Stimulated activated CD4-positive, alpha-beta T cell treated with anti-CD3 and anti-CD28 coated beads, TNF-alpha, amount 100 ng/mL, for 24 hours (primary cell): ENCODE measurements at places on chromosomes 3 and 15.
A peak's percentile ranks its signal among the peaks of the same experiment; 100 is the strongest.

GRCh38 chr3:136858381-136858780 lies 3.6 kb upstream of the NCK1 start:
- no peak for DNase-seq

- no peak for DNase-seq
These were observed 16.7 kb upstream of the RAMAC start for GRCh38 chr15:82969353-82969752.

- DNase-seq, result no peak
These were observed 228.8 kb downstream of the ISL2 start for GRCh38 chr15:76565366-76565765.

GRCh38 chr3:40108643-40109042 lies 200.9 kb upstream of the EIF1B start:
- DNase-seq, result no peak

DNA sequence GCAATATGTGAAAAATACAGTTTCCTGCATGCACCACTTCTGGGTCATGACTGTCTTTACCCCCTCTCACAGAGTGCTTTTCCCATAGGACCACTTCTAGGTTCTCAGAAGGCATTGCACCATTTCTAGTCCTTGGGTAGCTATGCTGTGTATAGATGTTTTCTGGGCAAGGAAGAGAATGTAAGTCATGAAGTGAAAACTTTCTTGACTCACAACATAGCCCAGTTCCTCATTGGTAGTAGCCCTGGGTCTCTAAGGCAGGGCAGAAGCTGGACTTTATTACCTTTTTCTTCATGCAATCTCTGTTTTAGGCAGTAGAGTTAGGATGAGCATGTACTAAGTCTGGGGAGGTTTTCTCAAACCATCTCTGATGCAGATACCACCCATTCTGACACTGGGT lies 203.1 kb downstream of the EPHB1 start:
- no peak for DNase-seq

DNA sequence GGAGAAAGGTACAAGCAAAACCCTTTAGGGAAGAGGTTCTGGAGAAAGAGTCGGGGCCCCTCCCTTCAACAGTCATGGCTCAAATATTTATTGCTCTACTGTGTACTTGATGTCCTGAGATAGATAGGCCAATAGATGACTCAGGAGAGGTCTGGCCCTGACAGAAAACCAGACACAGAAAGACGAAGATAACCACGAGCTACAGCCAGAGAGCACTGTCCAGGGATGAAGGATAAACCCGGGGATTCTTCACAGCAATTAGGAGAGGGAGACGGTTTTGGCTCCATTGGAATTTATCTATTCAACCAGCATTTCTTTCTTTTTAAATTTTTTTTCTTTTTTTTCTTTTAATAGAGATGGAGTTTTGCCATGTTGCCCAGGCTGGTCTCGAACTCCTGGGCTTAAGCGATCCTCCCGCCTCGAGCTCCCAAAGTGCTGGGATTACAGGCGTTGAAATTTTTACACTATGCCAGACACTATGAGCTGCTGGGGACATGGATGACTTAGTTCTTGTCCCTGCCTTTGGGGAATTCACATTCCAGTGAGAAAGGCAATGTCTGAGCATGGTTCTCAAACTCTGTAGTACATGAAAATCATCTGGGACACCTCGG lies 4.6 kb upstream of the CIDEC start:
- no peak for DNase-seq

DNA sequence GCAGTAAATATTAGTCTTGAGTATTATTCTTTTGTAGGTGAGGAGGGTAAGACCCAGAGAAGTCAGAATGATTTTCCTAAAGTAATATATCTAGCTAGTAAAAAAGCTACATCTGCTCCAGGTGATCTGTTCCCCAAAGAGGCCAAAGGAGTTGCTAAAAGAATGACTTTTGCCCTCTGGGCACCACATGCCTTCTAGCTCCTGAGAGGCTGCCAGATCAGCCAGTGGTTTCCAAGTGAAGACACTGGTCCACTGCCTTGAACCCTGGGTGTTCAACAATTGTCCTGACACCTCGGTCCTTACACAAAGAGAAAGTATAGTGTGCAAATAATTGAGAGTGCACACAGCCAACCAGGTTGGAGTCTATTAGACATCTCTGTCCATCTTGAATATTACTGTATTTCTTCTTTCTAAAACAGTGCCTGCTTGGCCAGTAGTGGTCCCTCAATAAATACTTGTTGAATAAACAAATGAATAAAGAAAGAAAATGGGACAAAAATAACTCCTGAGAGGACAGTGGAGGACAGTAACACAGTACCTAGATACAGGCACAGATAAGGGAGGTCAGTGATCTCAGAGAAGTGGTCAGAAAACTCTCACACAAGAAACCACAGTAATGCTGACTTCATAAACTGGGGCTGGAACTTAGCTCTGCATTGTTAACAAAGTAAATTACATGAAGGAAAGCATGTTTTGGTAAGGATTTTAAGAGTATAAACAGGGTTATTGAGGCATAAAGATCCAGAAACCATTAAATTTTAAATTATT lies 56.6 kb upstream of the CSTA start:
- DNase-seq, result no peak

DNA sequence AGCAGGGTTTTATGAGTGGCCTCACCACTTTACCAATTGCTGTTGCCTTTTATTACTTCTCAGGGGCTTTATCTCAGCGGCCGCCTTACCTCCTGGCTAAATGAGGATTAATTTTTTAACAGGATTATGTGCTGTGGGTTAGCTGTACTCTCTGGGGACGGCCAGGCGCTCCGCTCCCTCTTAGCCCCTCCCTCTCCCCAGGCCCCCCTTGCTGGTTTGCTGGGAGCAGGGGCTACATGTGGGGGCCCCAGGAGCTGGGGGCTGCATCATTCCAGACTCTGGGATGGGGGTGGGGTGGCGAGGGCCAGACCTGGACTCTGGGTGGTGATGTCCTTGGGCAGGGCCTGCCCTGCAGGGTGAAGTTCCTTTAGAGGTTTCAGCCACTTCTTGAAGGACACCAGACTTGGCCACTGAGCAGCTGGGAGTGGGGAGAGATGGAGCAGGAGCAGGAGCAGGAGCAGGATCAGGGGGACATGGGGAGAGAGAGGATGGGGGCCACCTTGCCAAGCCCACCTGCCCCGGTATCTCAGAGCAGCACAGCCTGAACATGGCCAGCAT lies 196.1 kb downstream of the GOLGA6L6 start:
- DNase-seq, result no peak

DNA sequence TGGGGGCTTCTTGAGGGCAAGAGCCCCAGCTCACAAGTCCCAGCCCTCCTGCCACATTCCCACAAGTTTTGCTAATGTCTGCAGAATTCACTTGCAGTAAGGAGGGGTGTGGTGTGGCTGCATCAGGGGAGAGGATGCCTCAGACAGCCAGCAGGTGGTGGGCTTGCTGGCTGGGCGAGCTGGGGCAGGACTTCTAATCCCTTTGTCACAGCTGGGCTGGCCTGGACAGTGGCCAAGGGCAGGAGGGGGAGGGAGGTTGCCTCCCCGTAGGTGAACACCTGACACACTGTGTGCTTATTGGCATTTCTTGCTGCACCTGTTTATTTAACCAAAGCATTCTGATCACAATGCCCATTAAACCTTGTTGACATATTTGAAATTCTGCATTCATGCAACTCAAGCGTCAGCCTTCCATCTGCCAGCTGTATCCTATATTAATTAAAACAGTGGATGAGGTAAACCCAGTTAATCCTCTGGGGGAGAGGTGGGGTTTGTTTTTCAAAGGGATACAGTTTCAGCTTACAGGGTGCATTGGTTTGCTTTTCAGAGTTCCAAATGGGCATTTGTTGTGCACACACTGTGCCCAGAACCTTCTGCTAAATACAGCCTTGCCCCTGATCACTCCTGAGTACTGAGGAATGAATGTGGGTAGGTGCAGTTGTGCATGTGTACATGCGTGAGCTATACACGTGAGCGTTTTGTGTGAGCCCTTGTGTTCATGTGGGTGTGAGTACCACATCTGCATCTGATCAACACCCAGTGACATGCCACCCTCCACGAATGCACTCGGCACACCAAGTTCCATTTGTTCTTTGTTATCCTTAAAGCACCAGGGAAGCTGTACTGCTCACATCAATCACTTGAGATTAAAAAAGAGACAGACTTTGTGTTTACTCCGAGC lies 268.7 kb downstream of the XXYLT1 start:
- peak; percentile 13 for DNase-seq

GRCh38 chr15:56915888-56916287 lies 2.6 kb upstream of the TCF12 start:
- DNase-seq, result no peak

DNA sequence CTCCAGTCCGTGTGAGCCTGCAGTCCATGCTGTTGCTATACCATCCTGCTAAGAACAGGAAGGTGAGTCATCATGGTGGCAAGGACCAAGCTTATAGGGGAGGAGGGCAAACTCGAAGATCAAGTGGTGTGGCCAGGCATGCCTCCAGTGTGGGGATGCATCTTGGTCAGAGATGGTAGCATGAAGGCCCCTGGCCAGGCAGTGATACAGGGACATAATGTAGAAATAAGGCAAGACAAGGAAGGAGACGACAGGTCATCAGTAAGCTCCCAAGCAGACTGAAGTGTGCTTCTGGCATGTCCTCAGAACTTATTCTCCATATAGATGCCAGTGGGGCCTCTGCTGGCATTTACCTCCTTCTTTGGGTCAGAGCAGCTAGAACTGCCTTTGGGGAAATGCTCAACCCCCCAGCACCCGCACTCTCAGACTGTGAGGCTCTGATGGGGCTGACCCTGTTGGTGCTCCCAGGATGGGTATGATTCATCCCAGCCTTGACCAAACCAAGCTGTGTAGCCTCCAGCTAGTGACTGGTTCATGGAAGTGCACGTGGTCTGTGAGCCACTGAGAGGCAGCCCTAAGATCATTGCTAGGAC lies 52.5 kb upstream of the ATP2B2 start:
- no peak for DNase-seq

GRCh38 chr3:116512281-116512680 lies 67.0 kb upstream of the LSAMP start:
- DNase-seq, result no peak

DNA sequence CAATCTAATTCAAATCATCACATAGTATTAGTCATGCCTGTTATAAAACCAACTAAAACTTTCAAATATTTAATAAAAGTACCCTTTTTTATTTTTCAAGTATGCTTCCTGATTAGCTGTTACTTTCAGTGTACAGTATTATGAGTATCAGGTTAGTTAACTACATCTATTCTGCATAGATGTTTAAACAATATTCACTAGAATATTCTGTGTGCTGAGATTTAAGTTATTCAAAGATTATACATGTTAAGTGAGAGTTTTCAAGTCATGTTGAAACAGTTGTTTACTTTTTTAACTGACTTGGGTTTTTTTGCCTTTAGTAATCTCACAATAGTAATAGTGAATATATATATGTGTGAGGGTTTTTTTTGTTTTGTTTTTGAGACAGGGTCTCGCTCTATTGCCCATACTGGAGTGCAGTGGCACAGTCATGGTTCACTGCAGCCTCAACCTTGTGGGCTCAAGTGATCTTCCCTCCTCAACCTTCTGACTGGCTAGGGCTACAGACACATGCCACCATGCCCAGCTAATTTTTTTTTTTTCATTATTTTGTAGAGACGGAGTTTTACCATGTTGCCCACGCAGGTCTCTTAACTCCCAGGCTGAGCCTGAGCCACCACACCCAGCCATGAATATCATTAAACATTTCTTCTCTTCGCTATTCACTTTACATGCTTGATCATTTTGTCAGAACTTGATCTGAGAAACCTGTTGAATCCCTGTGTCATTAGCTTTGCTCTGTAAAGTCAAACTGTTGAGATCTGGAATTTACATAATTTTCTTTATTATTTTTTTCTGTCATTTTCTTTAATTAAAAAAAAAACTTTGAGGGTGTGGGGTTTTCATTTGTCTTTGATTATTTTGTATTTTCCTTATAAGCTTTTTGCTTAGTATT lies 286.2 kb upstream of the UBE2E1 start:
- no peak for DNase-seq

DNA sequence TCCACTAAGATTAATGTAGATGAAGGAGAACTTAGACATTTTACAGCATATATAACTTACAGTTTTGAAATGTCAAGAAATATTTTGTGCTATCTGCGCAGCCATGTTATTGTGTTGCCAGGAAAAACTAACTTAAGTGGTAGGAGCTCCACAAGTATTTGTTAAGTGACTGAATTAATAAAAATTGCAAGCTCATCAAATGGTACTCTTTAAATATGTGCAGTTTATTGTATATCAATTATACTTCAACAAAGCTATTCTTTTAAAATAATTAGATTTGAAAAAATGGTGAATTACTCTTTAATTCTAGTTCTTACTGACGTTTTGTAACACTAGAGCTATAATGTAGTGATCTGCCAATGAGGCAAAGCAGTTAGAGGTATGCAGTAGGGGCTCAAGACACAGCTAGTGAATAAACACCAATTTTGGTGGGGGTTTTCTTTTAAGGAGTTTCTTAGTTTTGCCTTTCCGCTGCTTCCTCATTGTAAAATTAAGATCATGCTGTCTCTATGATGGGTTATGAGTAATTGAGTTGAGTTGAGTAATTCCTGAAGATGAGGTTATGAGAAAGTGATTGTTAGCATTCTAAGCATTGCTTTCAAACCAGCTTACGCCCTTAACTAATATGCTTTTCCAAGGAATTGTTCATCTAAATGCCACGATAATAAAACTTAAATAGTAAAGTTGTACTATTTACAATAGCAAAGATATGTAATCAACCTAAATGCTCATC lies 10.9 kb upstream of the LXN start:
- no peak for DNase-seq

GRCh38 chr3:49602049-49602554 lies 47.8 kb downstream of the BSN start:
- DNase-seq, result no peak

GRCh38 chr15:34993877-34994276 lies 5.8 kb upstream of the ZNF770 start:
- no peak for DNase-seq

DNA sequence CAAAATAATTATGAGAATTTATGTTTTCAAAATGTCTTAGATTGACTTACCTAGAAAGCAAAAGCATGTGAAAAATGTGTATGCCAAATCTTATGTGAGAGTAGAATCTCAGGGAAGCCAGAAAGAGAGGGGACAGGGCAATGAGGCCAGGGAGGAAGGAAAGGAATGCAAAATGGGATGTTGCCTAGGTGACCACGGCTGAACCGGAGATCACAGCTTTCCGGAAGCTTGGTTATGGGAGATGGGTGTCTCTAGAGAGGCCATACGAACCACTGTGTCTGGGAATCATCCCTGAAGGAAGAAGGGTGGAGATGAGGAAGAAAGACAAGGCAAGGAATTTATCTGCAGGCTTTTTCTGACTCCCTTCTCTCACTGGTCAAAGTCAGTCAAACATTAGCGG lies 76.0 kb downstream of the SUCLG2 start:
- DNase-seq, result no peak

- no peak for DNase-seq
These were observed 92.2 kb downstream of the KLHL25 start for GRCh38 chr15:85702321-85703101.
